ENCODE measurements at places on chromosomes 3 and 15.

- no peak for DNase-seq
These were observed 901 bp upstream of the CHST14 start for GRCh38 chr15:40469776-40470390.

- no peak for DNase-seq
These were observed 192.6 kb upstream of the MBNL1 start for GRCh38 chr3:152076148-152076547.

DNA sequence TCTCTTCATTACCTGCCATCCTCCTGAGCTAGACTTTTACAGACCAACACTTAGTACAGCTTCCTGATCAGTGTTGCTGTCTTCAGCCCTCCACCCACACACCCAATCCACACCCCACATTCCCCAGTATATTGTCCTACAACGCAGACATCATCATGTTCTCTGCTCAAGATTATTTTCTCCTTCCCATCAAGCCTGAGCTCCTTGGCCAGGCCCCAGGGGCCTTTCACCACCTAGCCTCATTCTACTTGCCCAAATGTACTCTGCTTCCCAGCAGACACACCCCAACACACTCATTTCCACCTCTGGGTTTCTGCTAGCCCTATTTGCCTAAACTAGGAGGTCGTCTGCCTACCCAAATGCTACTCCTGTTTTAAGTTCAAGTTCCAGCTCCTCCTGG is 37.0 kb downstream of the DAPK2 start:
- no peak for DNase-seq

DNA sequence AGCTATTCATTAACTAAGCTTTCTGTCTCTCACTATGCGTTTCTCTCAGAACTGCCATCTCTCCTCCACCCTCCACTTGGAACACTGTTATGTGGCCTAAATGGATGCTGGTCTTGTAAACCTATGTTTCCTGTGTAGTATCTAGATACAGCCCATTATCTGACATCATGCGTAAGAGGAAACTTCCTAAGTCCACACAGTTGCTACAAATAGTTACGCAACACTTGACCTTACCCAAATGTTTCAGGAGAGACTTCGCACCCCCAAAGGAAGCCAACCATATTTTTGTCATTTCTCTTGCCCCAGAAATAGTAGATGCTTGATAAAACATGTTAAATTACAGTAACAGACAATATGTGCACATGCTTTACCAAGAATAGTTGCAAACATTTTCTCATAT is 87.2 kb upstream of the TPRG1 start:
- no peak for DNase-seq

GRCh38 chr15:89107984-89108383 is 19.7 kb downstream of the ABHD2 start:
- DNase-seq, result no peak

- DNase-seq, result no peak
These were observed 569.8 kb downstream of the RBMS3 start for GRCh38 chr3:29850641-29851040.

DNA sequence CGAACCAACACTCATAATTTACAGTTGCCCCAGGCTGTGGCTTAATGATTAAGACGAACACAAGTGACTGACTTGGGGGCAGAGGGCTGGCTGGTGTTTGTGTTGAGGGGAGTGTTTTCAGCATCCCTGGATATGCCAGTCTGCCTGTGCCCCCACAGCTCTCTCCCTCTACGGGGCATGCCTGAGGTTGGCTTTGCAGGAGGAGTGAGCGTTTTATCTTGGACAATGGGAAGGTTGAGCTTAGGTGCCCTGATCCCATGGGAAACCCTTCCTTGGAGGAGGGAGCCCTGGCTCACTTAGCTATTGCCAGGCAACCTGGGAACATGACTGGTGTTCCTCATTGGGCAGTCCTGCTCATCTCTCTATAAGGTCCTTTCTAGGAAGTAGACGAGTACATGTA is 17.6 kb downstream of the FAM107A start:
- DNase-seq, result no peak

DNA sequence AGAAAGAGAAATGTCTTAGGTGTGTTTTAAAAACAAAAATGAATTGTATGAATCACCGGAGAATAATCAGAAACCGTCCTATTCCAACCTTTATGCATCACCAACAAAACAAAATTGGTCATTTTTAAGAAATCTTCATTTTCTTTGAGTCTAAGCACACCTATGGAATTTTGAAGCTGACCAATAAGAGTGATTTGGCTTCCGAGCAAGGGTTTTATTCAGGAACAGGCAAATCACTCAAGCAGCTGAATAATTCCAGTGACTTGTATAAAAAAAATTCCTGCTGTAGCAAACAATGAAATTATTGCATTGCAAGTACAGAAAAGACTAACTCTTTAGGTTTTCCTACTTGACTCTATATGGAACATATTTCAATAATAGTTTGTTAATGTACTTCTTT is 83.8 kb upstream of the FNDC3B start:
- DNase-seq, result no peak

GRCh38 chr3:62119139-62119538 is 254.2 kb downstream of the FEZF2 start:
- DNase-seq, result no peak

GRCh38 chr3:59751606-59752005 is 701.8 kb upstream of the CFAP20DC start:
- DNase-seq, result no peak

DNA sequence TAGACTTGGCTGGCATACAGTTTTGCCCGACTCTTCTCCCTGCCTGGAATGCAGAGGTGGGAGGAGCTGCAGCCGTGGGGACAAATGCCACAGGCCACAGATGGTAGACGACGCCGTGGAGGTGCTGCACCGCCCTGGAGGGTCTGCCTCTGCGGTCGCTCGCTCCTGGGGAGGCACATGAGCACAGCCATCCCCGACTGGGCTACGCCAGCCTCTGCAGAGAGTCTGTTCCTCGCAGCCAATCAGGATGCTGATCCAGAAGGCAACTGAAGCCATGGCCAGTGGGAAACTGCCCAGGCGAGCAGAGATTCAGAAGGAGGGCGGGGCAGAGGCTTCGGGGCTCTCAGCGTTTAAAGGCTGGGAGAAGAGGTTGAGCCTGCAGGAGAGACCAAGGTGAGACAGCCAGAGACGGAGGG is 11.9 kb upstream of the LRRC15 start:
- DNase-seq, result peak; percentile 51

DNA sequence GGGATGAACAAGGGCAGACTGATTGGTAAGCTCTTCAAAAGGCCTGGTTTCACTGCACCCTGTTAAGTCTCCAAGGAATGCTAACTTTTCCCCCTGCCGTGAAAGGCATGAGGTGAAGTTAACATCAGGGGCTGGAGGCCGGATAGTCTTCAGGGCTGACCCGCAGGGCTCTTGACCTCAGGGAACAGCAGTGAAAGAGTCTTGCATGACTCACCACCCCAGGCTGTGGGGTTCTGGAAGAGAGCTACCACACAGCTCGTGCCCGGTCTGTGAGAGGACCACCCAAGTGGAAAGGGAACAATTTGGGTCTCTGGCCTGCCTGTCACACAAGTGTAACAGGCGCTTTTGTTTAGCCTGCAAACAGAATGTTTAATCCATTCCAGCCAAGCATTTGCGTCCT is 504.9 kb downstream of the EDEM1 start:
- DNase-seq, result no peak

DNA sequence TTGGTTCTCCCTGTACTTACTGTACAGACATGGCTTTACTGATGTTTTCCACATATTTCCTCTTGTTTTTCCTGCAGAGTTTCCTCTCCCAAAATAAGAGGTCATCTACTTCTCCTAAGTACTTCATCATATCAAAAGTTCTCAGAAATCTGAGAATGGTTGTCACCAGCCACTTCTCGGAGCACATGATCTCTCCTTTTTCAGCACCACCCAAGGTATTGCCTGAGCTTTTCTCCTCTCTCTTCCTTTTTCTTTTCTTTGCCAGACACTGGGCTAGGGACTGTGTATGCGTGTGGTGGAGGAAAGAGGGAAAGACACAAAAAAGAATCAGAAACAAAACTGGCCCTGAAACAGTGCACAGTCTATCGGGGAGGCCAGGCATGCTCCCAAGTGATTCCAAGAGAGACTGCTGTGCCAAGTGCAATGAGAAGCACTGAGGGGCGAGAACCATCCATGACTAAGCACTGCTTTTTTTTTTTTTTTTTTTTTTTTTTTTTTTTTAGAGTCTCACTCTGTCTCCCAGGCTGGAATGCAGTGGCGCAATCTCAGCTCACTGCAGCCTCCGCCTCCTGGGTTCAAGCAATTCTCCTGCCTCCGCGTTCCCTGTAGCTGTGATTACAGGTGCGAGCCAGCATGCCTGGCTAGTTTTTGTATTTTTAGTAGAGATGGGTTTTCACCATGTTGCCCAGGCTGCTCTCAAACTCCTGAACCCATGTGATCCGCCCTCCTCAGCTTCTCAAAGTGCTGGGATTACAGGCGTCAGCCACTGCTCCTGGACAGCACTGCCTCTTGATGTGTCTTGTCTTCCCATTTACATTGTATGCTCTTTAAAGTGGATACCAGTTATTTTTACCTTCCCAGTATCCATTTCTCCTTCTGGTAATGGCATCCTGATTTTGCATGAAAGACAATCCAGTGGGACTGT is 194.0 kb upstream of the FEZF2 start:
- DNase-seq, result no peak

- peak; percentile 75 for DNase-seq
These were observed 60.9 kb downstream of the MGLL start for GRCh38 chr3:127761441-127761801.

- no peak for DNase-seq
These were observed 16.0 kb upstream of the MRPS22 start for GRCh38 chr3:139327861-139328260.

DNA sequence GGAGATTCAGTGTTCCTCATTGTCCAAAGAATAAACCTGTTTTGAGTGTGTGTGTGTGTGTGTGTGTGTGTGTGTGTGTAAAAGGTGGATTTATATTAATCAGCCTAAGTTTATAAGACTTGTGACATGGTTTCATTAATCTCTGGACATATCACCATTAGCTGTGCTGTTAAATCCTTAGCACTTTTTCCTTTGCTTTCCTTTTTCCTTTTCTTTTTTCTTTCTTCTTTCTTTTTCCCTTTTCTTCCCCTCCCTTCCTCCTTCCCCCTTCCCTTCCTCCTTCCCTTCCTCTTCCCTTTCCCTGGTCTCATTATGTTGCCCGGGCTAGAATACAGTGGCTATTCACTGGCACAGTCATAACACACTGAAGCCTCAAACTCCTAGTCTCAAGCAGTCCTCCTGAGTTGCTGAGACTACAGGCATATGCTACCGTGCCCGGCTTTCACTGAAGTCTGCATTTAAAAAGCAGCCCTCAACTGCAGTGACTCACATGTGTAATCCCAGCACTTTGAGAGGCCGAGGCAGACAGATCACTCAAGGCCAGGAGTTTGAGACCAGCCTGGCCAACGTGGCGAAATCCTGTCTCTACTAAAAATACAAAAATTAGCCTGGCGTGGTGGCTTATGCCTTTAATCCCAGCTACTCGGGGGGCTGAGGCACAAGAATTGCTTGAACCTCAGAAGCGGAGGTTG is 28.6 kb upstream of the ITPKA start:
- DNase-seq, result no peak

GRCh38 chr3:46712191-46713049 is 5.2 kb downstream of the PRSS50 start:
- DNase-seq, result no peak

GRCh38 chr3:190436331-190436730 is 13.4 kb downstream of the TMEM207 start:
- no peak for DNase-seq

GRCh38 chr15:69758291-69758771 is 305.7 kb downstream of the RPLP1 start:
- no peak for DNase-seq

- no peak for DNase-seq
These were observed 105.4 kb upstream of the ANKRD28 start for GRCh38 chr3:15903164-15903563.

DNA sequence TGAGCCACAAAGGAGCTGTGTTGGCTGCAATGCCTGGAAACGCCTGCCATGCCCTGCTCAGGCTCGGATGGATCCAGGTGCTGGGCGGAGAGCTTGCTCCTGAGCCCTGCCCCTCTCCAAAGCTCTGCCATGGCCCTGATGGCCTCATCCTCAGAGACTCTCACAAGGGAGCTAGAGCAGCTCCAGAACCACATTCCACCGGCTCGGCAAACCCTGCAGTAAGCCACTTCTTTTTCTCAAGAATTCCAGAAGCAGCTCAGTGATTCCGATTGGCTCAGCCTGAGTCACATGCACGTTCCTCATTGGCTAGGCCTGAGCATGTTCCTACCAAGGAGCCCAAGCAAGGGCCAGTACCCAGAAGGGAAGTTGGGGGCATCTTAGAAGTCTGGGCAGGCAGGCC is 24.8 kb downstream of the TPRA1 start:
- no peak for DNase-seq

DNA sequence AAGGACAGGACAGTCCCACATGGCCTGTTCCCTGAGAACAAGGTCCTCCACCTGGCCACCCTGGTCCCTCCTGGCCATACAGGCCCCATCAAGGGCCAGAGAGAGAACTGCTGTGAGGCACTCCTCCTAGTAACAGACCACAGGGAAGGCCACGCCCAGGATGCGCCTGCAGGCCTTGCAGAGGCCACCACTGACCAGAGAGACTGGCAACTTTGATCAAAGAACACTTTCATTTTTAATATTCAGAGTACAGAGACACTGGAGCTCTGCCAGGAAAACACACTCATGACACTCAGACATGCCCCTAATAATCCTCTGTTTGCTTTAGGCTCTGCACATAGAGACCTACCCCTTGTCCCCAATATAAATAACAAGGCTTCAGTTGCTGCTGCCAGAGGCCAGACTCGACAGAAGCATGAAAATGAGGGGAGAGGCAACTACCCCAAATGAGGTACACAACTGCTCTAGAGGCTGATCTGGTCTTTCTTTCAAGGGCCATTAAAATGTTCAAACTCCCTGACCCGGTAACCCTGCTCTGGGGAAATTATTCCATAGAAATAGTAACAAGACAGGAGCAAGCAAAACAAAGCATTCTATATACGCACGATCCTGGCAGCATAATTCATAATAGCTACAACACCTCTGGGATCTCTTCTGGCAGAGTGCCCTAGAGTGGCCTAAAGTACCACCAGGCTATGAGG is 44.8 kb downstream of the CCDC12 start:
- DNase-seq, result peak; percentile 52

- DNase-seq, result no peak
These were observed 6.1 kb upstream of the DGKG start for GRCh38 chr3:186368176-186368575.

DNA sequence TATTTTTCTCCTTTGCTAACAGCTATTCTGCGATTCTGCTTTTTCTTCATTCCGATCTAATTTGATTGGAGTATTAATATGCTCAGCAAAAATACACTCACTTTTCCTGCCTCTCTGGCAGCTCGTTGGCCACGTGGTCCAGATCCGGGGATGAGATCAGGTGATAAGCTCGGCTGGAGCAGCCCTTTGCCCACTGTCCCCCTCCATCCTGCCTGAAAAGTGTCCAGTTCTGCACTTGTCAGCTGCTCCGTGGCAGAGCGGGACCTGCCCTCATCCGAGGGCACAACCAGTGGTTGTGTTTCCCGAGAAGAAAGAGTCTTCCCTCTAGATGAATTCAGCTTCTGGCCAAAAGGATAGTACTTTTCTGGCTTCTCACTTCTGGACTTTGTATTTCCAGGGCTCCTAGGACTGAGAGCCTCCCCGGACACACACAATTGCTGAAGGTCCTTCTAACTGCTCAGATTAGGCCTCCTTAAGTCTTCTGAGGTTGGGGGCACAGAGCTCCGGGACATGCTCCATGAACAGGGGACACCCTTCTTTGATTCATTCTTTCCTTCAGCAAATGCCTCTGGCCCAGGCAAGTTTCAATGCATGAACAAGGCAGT is 103.9 kb upstream of the ALDH1A3 start:
- DNase-seq, result no peak

Data from DMS79 (cell line).